Hindlimb muscle (tissue), 1 donor: ENCODE measurements at places on chromosomes 1 and 21.

DNA sequence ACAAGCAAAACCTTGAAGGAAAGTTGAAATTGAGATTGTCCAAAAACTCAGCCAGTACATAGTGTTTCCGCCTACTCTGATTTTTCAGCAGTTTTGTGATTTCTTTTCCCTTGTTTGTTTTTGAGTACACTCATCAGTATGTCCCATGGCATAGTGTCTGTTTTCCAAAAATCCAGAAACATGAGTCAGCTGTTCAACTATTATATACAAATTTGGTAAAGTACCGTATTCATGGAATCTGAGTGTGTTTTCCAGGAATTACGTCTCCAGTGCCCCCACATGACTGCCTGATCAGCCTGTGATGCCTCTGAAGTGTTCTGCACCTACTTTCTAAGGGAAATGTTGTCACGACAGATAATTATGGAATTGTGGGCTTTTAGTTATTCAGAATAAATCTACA is 186.8 kb downstream of the LTN1 start:
- no peak for DNase-seq

GRCh38 chr1:3779265-3779911 is 6.8 kb downstream of the SMIM1 start:
- no peak for DNase-seq

DNA sequence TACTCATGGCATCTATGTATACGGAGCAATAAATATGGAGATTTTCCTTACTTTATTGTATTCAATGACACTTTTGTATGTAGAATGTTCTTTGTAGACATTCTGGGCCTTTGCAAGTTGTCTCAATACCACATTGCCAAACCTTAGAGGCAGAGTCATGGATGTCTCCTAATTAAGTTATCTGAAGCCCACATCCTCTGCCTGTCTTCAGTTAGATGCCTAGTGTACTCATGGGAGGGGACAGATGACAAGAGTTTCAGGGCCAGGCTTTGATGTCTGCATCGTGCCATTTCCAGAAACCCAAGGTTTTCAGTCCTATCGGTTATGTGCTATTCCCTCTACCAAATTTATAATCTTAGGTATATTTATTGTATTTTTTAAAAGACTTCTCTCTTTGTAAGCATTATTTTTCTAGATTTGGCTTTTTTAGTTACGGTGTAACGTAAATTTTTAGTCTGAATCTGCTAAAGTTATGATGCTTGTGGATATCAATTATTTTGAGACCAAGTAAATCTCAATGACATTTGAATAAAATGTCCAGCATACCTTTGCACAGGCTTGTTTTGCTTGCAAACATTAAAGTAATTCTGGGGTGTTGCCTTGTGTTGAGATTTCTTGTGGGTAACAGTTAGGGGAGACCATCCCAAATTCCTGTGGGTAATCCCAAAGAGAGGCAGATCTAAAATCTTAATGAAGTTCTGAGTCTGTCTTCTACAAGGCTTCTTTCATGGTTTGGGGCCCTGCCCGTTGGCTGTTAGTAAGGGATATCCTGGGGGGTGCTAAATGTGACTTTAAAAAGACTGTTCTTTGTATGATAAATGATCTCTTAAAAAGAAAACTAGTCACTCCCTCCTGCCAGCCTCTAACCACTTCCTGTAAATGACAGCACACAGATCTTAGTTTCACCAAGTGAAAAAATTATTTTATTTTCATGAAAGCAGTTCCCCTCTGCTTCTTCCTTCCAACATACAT is 8.0 kb upstream of the MACF1 start:
- DNase-seq: no peak

- DNase-seq: no peak
These were observed 4.9 kb downstream of the CD48 start for GRCh38 chr1:160706526-160707235.

DNA sequence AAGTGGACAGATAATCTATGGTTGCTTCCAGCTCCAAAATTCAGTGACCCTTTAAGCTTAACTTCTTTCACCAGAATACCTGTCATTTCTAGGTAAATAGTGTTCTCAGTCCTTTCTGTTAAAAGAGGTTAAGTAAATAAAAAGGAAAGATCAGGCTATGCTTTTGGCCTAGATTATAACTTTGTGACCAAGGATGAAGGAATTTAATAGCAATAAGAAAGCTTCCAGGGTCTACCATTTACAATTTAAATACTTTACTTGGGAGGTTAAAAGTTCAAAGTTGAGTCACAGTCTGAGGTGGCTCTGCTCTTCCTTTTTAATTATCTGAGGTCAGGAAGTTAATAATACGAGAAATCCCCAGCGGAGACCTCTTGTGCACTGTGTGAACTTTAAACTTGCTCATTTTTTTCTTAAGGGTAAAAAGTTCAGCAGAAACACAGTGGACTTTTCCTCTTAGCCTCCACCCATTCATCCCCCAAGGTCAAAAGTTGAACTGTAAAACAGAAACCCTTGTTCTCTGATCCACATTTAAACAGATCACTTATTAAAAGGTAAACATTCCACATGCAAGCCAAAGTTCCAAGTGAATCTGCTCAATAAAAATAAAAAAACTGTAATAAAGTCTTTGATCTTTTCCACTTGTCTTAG is 187.1 kb downstream of the NRIP1 start:
- DNase-seq: no peak
